ENCODE measurements at places on chromosomes 7 and 10.
A peak's percentile ranks its signal among the peaks of the same experiment; 100 is the strongest.

DNA sequence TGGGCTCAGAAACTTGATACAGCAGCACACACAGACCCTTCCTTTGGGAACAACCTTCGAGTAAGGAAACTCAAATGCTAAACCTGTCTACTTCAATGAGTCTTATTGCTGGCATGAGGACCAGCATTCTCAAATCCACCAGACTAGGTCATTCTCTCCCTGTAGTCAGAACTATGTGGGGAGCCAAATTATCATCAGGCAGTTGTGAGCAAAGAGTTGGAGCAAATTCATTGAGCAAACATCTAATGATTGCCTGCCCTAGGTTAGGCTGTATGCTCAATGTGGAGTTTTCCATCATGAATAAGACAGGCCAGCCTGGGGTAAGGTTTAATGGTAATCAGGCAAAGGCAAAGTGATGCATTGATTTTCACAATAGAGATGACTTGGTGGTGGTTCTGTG lies 3.6 kb downstream of the EPDR1 start:
- DNase-seq, result no peak

DNA sequence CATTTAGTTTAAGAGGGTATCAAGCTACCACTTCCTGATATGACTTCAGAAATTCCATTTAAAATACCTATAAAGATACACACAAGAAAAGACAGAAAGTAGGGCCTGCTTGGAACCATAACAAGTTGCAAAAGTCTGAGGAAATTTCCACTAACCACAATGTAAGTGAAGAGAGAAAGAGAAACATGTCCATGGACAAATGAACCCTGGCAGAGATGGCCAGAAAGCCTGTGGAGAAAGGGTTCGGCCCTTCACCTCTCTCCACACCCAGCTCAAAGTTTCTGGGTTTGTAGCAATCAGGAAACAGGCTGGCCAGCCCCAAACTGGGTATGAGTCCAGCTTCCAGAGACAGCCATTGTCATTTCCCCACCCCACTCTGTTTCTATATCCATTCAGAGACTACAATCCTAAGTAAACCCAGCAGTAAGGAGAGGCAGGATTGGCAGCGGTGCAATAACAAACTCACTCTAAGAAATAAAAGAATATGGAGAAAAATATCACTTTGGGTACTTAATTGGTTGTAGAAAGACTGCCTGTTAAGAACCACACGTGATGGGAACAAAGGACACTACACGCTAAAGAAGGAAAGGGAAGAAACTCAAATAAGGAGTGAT lies 71.1 kb downstream of the STK17A start:
- no peak for DNase-seq

- DNase-seq, result no peak
These were observed 45.9 kb downstream of the INPP5A start for GRCh38 chr10:132583456-132583855.

- no peak for DNase-seq
These were observed 164.6 kb upstream of the C1GALT1 start for GRCh38 chr7:7017707-7018280.

GRCh38 chr10:79418274-79418673 lies 27.1 kb downstream of the ZCCHC24 start:
- DNase-seq, result no peak

DNA sequence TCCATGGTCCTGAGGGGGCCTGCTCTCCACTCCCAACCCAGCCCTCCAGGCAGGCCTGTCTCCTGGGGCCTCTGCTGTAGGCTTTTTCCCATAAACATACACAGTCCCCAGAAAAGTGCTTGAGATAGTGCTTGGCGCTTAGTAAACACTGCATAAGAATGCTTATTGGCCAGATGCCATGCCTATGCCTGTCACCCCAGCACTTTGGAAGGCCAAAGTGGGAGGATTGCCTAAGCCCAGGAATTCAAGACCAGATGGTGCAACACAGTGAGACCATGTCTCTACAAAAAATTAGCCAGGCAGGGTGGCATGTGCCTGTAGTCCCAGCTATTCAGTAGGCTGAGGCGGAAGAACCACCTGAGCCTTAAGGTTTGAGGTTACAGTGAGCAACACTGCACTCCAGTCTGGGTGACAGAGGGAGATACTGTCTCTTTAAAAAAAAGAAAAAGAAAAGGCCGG lies 24.6 kb upstream of the ASL start:
- no peak for DNase-seq

GRCh38 chr7:496528-497295 lies 22.9 kb downstream of the PDGFA start:
- no peak for DNase-seq

GRCh38 chr7:28155019-28155660 lies 25.5 kb downstream of the JAZF1 start:
- DNase-seq, result no peak

DNA sequence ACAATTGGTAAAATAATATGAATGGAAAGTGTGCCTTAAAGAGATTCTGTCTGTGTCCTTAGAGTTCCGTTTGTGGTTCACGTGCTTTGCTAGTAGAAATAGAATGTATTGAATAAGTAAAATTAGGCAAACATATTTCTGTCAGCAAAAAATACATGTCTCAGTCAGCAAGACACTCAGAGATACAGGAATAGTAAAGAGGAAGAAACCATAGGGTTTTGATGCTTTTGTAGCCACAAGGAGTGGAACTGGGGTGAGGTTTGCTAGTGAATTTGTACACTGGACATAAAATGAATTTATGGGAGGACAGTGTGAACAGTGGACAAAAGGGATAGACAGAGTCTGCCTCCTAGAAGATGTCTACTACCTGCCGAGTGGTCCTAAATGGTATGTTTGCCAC lies 289.2 kb upstream of the NRP1 start:
- DNase-seq, result no peak

- DNase-seq, result no peak
These were observed 656.9 kb downstream of the CNTNAP2 start for GRCh38 chr7:146773506-146773905.

DNA sequence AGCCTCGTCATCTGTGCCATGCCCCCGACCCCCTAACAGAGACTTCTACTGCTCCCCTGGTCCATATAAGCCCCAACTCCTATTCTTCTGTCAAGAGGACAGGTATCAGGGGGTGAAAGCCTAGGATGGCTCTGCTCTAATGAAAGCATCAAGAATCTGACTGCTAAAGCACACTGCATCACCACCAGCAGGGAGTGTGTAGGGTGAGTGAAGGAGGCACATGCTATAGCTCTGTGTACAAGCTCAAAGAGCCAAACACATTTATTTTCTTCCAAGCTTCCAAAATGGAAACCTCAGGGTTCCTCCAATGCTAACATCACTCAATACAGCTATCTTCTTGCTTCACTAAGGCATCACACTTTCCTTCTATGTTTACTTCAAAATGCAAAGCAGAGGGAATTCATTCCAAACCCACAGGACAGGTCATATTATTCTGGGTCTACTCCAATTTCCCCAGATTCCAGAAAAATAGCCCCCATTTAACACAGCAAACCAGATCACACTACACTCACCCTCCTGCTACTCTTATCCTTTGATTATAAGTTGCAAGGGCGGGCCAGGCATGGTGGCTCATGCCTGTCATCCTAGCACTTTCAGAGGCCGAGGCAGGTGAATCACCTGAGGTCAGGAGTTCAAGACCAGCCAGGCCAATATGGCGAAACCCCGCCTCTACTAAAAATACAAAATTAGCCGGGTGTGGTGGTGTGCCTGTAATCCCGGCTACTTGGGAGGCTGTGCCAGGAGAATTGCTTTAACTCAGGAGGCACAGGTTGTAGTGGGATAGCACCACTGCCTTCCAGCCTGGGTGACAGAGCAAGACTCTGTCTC lies 36.6 kb downstream of the RHEB start:
- DNase-seq, result no peak

DNA sequence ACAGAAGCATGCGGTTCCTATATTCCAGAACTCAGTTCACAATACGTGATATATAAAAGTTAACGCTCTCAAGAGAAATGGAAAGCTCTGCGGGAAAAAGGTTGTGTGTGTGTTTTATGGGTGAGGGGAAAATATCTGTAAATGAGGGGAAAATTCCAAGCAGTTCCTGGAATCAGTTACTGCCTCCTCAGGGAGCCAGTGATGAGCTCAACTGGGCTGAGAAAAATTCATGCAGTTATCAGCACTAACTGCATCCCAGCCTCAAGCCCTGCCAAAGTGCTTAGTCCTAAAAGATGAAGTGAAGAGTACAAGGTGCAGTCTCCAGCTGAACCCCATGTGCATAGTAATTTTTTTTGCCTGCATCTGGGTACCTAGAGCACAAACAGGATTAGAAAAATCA lies 191.9 kb downstream of the CDK14 start:
- no peak for DNase-seq

- DNase-seq, result no peak
These were observed 100.8 kb downstream of the PRTFDC1 start for GRCh38 chr10:24851629-24852028.

DNA sequence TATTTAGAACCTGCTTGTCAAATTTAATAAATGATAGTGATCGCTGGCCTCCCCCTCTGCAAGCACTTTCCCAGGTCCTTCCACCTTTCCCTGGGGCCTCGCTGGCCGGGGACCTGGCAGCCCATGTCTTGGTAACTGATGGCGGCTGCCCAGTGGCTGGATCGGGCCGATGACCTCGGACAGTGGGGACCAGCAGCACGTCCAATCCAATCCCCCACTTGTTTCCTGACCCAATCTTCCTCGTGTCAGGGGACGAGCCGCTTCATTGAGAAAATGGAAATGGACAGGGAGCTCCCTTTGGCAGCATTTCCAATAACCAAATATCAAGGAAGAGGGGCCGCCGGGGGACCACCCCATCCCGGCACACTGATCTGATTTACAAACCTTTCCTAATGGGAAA lies 17.2 kb downstream of the EBF3 start:
- DNase-seq, result no peak

DNA sequence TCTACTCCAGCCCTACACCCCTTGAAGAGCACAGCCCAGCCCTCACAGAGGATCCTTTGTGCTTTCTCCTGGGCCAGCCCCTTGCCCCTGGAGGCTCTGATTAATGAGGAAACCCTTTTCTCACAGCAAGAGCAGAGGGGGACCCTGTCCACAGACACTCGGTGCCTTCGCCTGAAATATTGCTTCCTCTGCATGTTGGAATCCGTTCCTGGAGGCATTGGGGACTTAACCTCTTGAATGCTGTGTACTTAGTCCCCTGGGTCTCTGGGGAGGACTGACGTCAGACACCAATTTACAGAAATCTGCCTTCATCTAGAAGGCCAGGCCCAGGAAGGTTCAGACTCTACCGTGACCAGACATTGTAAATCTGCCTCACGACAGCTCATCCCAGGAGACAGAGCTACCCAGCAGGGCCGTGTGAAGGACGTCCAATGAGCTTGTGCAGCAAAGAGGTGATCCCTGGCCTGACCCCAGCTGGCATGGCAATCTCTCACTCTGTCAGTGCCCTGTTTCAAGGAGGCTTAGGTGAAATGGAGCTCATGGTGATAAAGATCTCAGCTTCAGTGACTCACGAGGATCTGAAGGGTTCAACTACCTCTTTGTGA lies 8.1 kb upstream of the TMEM72 start:
- DNase-seq, result no peak

DNA sequence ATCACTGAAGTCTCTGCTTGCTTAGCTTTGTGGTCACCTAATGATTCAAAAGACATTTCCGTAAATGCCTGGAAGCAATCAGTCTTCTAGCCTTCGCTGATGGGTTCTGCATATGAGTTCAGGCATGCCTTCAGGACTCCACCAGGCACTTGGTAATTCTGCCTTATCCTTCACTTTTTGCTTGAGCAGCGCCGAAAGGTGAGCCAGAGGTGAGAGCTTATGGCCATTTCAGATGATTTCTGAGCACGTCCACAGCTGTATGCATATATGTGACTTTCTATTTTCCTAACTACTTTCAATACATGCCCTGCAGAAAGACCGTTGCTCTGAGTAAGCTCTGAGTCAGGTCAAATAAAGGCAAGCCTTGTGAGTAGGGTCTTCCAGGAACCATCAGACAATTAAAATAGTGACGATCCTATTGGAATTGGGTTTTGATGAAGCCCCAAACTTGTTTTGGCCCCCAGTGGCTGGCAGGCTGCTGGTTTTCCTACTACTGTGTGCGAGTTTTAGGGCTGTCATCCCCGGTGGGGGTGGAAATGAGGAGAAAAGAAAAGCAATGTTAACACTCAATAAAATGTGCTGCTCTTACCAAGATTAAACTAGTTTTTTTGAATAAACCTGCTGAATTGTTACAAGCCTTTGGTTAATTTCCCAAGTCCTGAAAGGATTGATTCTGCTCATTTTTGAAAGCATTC lies 154.4 kb upstream of the AKR1E2 start:
- peak; percentile 77 for DNase-seq

DNA sequence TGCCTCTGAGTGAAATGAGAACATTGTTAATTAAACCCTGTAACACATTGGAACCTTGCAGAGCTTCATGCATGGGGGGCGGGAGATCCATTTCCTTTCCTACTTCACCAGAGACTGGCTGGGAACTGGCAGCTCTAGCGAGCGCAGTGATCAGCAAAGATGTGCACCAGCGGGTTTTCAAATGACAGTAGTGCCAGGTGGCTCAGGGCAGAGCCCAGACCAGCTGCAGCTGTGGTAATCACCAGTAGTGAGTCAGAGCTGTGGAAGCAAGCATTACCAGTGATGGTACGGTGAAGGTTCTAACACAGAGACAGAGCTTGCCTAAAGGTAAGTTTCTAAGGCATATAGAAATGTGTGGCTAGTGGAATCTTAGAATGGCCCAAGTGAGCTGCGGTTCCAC lies 1009.7 kb upstream of the CELF2 start:
- DNase-seq, result no peak

GRCh38 chr10:115023715-115024114 lies 69.5 kb upstream of the ATRNL1 start:
- DNase-seq, result no peak

- DNase-seq, result no peak
These were observed 66.3 kb downstream of the SND1 start for GRCh38 chr7:127718340-127718679.

DNA sequence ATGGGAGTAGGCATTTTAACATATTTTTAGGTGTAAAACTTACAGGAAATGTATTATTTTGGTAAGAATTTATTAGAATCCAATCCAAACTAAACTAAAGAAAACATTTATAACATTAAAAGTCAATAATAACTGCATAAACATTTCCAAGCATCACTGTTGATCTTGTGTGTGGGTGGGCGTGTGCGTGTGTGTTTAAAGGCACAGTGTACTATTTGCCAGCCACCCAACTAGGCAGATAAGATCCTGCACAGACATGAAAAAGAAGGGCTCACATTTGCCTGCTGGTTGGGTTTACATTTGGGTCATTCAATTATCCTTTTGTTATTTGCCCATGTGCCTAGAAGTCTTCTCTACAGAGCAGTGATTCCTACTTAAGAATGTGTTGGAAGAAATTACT lies 31.0 kb upstream of the WNT16 start:
- no peak for DNase-seq

GRCh38 chr10:97795886-97796285 lies 24.1 kb upstream of the SFRP5 start:
- DNase-seq, result no peak

- DNase-seq, result no peak
These were observed 144.3 kb upstream of the ZMIZ1 start for GRCh38 chr10:78924319-78925003.

GRCh38 chr7:51802718-51803117 lies 486.1 kb upstream of the COBL start:
- DNase-seq, result no peak

- DNase-seq, result no peak
These were observed 72.6 kb downstream of the SHH start for GRCh38 chr7:155739538-155740143.
